ENCODE measurements at places on chromosomes 5 and 9.

DNA sequence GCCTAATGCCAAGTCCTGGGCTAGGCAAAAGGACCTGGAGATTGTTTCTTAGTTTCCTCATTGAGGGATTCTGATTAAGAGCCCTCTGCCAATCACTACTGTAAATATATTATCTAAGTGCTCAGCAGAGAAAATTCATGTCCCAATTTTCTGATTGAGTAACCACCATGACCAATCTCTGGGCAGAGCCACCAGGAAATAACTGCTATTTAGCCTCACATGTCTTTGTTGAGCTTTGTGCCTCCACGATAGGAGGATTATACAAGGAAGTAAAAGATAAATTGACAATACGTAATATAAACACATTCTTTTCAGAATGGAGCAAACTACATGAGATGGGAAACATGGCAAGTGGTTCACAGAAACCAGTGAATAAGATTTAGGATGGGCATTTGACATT is 396.1 kb upstream of the PAPPA start:
- no peak for DNase-seq

GRCh38 chr5:103247118-103247517 is 11.4 kb upstream of the MACIR start:
- DNase-seq = no peak

DNA sequence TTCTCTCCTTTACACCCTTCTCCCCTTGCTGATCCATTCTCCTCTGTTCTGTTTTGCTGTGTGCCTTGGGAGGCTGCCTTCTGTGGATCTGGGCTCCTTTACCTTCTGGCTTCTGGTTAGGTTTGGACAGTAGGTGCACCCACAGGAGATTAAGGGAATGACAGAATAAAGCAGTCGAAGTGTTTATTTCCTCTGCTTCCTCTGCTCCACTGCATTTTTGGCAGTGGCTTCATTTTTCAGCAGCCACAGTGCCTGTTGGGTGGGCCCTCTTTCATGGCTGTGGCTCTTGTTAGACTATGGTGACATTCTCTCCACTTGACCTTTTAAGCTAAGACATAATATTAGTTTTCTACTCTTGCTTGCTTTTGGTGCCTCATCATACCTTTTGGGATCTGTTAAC is 144.1 kb downstream of the CCDC171 start:
- DNase-seq = no peak

DNA sequence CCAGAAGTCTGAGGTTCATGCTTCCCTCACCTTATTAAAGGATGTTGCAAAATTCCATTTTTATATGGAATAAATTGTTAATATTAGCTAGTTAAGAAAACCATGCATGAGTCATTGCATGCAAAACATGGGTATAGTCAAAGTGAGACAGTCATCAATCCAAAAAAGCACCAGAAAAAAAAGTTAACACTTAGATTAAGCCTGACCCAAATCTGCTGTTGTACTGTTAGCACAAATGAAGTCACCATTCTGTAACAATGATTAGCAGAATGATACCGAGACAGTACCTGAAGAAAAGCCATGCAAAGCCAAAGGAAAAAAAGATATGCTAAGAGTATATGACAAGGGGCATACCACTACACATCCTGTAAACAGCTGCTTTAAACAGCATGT is 49.5 kb downstream of the PKD2L2 start:
- DNase-seq = no peak

GRCh38 chr9:136079916-136080246 is 15.2 kb downstream of the NACC2 start:
- DNase-seq = peak; percentile 20

- DNase-seq = no peak
Observed at GRCh38 chr9:133973791-133974630, 18.1 kb downstream of the VAV2 start.

DNA sequence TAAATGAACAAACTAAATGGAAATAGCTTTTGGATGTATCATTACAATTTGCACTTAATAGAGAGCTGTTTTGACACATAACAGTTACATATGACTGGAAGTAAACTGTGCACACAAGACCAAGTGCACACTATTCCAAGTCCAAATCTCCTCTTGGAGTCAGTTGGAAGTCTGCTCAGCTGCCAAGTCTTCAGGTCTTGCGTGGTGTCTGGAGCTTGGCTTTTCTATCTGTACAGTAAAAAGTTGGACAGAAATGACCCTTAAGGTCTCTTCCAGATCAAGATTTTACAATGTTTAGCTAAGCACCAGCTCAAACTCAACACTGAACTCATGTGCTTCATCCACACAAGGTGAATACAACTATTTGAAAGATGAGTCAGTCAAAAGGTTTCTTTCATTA is 456.9 kb downstream of the RASEF start:
- peak; percentile 20 for DNase-seq

DNA sequence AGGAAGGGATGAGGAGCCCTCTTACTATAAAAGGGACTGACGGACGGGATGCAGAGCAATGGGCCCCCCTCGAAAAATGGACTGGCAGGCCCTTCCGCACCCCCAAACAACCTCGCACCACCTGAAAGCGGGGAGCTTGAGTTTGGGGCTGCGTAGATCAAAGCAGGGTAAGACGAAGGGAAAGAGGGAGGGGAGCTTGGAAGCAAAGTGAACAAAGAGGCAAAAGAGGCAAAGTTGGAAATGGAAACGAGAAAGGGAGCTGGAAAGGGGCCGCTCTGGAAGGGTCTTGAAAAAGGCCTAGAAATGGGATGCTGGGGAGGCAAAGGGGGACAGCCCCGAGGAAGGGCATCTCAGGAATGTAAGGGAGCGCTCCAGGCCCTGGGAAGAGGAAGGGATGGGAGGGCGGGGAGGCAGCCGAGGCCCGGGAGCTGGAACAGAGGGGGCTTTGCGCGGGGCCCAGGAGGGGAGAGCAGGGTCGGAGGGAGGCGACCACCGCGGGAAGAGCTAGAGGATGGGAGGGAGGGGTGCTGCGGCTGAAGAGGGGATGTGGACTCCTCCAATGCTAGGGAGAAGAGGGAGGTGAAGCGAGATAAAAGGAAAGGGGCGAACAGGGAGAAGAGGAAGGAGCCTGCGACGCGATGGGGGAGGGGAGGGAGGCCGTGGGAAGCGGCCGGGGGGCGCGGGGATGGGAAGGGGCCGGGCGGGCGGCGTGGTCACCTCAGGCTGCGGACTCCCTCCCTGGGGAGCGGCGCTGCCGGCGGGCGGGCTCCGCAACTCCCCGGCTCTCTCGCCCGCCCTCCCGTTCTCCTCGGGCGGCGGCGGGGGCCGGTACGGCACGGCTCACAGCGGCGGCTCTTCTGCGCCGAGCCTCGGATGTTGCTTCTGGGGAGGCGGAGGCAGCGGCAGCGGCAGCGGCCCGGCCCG is 577 bp downstream of the RNF145 start:
- DNase-seq = peak; percentile 59

All from femur (tissue), 1 donor.